ENCODE measurements at places on chromosomes 11 and 22.

- DNase-seq, result no peak
These were observed 970 bp downstream of the OR5B21 start for GRCh38 chr11:58506935-58507334.

- no peak for DNase-seq
These were observed 1513.3 kb downstream of the FAM181B start for GRCh38 chr11:81220146-81220895.

- no peak for DNase-seq
These were observed 5.3 kb downstream of the CCDC157 start for GRCh38 chr22:30361916-30362650.

DNA sequence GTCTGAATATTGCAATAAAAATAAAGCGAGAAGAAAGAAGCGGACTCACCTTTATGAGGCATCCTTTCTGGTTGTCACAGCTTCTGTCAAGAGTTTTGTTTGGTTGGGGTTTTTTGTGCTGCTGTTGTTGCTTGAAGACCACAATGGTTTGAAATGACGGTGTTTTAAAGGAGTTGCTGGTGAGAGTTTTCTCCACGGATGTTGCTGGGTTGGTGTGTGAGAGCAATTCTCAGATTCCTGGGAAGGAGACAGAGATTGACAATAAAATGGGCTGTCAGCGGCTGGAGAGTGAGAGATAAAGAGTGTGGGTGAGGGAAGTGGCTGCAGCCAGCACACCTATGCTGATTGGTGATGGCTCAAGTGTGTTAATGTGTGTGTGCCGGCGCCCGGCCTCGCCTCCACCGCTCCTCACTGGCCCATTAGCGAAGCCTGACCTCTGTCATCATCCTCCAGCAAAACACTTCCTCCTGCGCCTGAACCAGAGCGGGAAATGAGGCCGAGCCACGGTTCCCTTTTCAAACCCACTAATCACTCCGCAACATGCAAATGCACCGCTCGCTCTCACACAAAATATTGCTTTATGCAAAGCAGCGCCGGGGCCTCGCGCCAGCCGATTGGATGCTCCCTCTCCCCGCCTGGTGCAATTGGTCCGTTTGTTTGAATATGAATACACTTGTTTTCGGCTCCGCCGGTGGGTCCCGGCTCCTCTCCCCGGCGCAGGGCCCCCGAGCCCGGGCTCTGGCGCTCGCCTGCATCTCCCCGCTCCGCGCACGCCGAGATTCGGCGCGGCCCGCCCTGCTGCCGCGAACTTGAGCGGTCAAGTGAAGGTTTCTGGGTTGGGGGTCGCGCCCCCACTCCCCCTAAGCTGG lies at the start of gene PAX6:
PAX6 (minus strand) TSS at position 544 of the 869 bp plus-strand sequence. CDS start 4,911 bp downstream, outside the sequence.
- DNase-seq, result peak; percentile 74

- DNase-seq, result no peak
These were observed 19.7 kb downstream of the ALG9 start for GRCh38 chr11:111851636-111852035.

DNA sequence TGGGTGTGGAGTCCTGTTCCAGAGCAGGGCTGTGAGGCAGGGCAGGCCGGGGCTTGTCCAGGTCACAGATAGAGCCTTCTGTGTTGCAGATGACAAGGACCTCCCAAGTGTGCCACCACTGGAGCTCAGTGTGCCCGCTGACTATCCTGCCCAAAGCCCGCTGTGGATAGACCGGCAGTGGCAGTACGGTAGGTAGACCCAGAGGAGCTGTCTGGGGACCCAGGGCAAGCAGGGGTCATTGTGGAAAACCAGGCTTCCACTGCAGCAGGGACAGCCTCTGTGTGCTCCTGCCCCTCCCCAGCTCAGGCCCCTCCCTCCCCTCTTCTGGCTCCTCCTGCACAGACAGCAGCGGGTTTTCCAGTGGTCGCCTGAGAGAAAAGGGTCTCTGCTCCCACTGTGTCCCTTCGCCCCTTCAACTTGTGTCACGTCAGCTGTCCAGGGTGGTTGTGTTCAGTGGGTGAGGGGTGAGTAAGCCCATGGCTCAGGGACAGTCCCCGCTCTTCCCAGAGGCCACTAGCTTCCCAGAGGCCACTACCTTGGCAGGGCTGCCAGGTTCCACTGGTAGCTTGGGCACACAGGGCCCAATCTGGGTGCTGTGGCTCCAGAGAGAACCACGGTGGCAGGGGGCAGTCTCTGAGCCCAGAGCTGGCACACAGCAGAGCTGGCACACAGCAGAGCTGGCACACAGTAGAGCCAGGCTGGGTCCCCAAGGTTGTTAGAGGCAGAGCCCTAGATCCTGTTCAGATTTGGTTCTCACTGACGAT lies 78.4 kb downstream of the MED15 start:
- no peak for DNase-seq

GRCh38 chr22:24688256-24688655 lies 85.3 kb downstream of the GGT1 start:
- no peak for DNase-seq

DNA sequence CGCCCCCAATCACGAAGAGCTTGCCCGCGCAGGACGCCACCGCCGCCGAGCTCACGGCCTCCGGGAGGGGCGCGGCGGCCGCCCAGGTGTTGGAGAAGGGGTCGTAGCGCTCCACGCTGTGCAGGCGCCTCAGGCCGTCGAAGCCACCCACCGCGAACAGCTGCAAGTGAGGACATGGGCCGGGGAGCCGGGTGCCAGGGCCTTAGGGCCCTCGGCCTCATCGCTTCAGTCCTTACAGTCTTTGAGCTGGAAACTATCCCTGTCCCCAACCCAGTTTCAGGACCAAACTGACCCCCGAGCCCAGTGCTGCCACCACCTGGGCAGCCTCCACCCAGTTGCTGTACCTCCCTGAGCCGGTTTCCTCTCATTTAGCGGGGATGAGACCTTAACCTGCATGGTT lies 7.6 kb downstream of the KLHL35 start:
- DNase-seq, result no peak

DNA sequence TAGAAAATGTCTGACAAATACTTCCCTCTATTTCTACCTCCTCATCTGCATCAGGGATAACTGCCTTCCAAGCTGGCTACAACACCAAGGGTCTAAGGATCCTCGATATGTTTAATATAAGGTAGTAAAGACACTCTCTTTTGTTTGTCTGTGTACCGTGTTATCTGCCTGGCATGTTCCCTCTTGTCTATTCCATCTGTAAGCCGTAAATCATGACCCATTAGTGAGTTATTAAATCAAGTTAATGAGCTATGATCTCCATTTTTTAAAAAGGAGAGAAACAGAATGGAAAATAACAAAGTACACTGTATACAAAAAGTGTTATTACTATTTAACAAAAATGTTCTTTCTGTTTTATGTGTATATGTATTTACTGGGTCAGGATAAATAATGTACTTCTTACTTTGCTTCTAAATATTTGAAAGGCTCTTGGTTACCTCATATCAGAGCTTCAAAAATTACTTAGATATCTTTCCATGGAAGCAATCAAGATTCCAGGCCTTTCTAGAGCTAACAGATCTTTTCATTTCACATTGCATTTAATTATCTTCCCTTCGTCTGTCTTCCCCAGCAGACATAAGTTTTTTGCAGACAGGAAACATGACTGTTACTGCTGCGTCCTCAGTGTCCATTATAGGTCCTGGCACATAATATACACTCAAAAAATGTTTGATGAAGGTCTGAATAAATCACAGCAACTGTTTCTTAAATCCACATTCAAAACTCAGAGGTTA lies 342.6 kb upstream of the CCDC90B start:
- DNase-seq, result peak; percentile 73

DNA sequence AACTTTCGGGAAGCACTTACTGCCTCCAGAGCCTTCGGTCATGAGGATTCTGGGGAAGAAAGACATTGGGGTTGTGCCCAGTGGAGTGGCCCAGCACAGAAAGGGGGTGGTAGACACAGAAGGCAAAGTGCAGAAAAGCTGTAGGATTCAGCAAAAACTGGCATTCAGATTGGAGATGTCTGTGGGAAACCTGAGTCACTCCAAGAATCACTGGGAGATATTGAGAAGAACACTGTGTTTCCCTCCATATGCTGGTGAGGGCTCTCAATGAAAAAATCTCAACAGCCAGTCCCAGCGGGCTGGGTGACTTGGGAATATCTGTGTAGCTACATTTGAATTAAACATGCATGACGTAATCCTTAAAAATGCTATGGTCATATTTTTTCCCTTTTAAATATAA lies 61.2 kb upstream of the RCN1 start:
- DNase-seq, result no peak

DNA sequence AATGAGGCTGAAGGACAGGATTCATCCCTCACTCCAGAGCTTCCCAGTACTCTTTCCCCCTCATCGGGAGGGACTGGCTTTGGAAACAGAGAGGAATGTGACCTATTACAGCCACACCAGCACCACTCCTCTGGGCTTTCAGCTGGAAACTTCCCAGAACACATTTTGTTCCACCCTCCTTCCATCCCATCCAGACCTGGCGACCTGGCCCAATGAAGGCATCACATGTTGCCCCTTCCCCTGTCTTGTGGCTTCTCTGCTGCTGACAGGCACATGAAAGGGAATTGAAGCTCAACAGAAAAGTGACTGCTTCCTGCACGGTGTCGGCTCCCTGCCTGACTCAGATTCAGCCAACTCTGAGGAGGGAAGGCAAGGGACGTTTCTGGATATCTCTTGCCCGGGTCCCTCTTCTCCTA lies 19.1 kb downstream of the IRAG1 start:
- no peak for DNase-seq

GRCh38 chr11:68016161-68016903 lies 6.2 kb downstream of the ALDH3B1 start:
- DNase-seq, result peak; percentile 56

GRCh38 chr11:84800755-84801346 lies 826.3 kb downstream of the DLG2 start:
- peak; percentile 35 for DNase-seq

DNA sequence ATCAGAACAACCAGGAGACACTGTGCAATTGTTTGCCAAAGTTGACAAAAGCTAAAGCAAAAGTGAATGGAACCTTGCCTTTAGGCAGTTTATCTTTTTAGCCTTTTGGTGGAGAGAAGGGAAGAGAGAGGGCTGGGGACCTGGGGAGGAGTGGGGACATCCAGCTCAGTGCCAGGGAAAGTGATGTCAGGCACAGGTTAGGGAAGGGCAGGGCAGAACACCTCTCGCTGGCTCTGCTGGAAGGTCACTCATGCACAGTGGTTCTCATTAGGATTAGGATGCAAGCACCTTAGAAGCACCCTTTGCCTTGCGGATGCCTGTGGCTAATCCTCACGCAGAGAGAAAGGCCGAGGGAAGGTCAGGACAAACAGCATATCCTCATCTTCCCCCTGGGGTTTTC lies 14.3 kb upstream of the LINC01488 start:
- DNase-seq, result no peak

DNA sequence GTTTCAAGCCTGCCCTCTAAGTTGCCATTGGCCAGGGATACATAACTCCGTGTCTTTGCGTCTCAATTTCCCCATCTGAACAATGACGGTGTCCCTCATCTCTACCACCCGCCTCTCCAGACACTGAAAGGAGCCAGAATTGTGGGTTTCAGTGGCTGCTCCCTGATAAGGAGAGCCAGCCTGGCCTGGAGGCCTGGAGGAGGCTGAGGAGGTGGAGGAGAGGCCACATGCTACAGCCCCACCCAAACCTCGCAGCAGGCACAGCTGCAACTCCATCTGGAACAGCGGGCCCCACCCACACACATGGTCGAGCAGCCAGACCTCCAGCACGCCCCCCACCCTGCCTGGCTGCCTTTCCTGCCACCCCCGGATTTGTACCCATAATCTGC lies 34.4 kb upstream of the CD82 start:
- DNase-seq, result no peak

DNA sequence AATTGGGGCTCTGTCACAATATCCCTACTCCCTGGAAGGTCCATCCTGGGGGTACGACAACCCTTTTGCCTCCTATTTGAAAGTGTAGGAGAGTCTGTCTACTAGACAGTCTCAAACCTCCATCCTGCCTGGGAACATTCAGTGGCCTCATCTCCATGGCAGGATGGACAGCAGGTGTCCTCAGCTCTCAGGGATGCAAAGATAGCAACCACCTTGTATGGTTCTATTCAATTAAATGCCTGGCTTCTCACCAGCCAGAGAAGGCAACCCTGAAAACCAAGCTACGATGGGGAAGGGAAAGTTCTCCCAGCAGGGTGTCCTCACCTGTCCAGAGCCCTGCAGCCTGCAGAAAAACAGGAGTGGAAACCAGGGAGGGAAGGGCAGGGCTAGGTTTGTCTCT lies 164.9 kb downstream of the MIAT start:
- DNase-seq, result no peak

- DNase-seq, result no peak
These were observed 292.3 kb upstream of the SYN3 start for GRCh38 chr22:33350491-33350890.

DNA sequence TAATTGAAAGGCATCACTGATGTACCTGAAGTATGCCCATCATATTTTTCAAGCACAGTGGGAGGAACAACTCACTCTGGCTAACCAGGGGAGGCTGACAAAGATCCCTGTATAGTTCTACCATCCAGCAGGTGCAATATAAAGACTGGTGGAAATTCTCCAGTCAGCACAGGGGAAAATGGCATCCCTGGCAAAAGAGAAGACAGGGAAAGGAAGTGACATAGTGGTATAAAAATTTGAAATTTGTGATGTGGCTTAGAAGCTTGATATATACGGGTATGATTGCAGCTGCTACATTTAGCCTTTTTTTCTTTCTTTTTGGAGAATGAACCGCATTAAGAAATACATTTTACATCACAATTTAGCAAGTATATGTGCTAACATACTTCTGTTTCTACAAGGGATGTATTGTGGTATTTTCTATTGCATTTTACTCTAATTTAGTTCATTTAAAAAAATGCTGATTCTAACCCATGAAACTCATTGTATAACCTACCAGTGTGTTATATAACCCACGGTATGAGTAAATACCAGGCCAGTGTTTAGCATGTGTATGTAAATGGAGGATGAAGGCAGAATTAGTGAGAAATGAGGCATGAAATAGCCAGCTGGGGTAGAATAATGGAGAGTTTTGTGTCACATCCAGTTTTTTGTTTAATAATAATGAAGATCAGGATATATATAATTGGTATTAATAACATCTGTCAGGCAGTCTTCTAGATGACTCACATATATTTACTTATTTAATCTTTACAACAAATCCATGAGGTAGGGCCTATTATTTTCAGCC lies 186.1 kb downstream of the ARHGAP42 start:
- DNase-seq, result no peak

DNA sequence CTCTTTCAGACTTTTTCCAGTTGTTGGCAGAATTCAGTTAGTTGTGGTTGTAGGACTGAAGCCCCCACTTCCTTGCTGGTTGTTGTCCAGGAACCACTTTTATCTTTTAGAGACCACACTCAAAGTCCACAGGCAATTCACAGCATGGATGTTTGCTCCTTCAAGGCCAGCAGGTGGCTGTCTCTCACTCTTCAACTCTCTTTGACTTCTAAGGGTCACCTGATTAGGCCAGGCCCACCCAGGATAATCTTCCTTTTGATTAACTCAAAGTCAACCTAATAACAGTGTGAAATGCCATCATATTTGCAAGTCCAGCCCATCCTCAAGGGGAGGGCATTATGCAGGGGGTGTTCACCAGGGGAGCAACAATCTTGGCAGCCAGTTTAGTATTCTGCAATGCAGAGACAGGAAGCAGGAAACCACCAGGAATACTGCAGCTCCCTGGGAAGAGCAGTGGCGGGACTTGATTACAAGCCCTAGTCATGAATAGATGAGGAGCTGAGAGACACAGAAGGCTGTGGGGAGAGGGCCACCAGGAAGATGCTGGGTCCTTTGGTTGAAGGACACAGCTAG lies 52.4 kb downstream of the LRRC74B start:
- DNase-seq, result no peak

GRCh38 chr11:69287968-69288882 lies 5.7 kb upstream of the MYEOV start:
- peak; percentile 49 for DNase-seq

GRCh38 chr11:34756591-34756990 lies 135.7 kb downstream of the EHF start:
- no peak for DNase-seq

All from SK-N-DZ (cell line).